ENCODE measurements at places on chromosomes 1 and 21.
A peak's percentile ranks its signal among the peaks of the same experiment; 100 is the strongest.

DNA sequence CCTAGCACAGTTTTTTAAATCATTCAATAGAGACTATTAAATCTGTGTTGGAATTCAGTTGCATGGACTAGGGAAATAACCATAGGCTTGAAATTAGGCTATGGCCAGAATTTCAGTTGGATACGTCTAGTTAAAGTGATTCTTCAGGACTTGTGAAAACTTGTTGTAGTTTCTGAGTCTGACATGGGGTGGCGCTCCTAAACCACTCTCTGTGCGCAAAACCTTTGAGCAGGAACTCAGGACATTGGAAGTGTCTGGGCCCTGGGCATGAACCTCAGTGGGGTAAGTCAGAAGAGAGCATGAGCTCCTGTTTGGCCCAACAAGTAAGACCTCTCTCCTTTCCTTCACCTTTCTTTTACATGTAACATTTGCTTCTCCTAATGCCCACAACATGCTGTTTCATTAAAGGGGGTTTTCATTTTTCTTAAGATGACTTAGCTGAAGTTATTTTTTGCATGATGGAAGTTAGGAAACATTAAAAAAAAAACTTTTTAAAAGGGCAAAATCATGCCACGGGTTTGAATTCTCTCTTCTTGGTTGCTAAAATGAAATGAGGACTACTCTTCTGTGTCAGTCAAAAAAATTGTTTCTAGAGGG lies 17.1 kb upstream of the CCDC190 start:
- no peak for DNase-seq

GRCh38 chr1:229339520-229339919 lies 3.3 kb downstream of the CCSAP start:
- DNase-seq, result no peak

- no peak for DNase-seq
These were observed 32.2 kb upstream of the MED18 start for GRCh38 chr1:28296401-28297261.

- no peak for DNase-seq
These were observed 119.0 kb downstream of the PDE4B start for GRCh38 chr1:65911679-65912078.

DNA sequence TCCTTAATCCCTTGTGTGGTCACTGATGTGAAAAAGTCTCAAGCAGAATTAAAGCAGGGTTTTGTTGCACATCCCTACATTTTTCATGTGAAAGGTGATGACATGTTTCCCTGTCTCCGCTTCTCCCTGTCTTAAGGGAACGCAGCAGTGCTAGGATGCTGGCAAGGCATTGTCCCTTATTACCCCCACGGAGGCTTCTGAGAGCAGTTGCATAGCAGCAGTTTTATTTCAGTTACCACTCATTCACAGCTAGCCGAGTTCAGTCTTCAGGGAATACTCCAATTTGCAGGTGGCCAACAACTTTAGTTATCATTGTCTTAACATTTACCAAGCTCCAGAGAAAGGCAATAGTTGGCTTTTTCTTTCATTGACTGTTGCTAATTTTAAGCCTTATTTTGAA lies 89.1 kb downstream of the CLEC20A start:
- no peak for DNase-seq

- peak; percentile 78 for DNase-seq
These were observed 51.8 kb downstream of the EDN2 start for GRCh38 chr1:41432481-41433280.

Data from stimulated activated CD8-positive, alpha-beta memory T cell treated with anti-CD3 and anti-CD28 coated beads, Interleukin-2, amount 100 ng/mL, for 48 hours (primary cell).